Activated naive CD8-positive, alpha-beta T cell treated with anti-CD3 and anti-CD28 coated beads, Interleukin-2, amount 10 ng/mL, durations not matched to agents 7 days and 5 days (primary cell): ENCODE measurements at places on chromosomes 6 and 20.

DNA sequence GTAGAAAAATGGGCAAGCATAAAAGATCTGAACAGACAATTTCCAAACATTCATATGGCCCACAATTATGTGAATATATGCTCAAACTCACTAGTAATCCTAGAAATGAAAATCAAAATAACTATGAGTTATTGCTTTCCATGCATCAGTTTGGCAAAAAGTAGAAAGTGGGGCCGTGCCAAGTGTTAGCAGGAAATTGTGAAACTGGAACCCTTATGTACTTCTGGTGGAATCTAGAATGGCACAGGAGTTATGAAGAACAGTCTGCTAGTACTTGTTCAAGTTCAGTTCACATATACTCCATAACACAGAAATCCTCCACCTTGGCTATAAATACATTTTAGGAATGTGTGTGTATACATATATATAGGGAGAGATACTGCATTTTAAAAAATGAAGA is 89.8 kb downstream of the EYA2 start:
- H3K27ac ChIP-seq: no peak overlapping the region
- peaks cover 10% of the 10 kb centered on the region for H3K4me1 ChIP-seq
- H3K4me3 ChIP-seq: no peak overlapping the region

GRCh38 chr6:37323580-37323979 is 30.2 kb upstream of the RNF8 start:
- H3K27ac ChIP-seq: no peak overlapping the region
- no peak overlapping the region for H3K4me3 ChIP-seq
- peaks cover 10% of the 10 kb centered on the region for H3K36me3 ChIP-seq

GRCh38 chr6:31363811-31364210 is 6.8 kb upstream of the HLA-B start:
- no peak overlapping the region for H3K27ac ChIP-seq
- peaks cover 38% of the 10 kb centered on the region for H3K27me3 ChIP-seq
- H3K4me1 ChIP-seq: peaks cover 21% of the 10 kb centered on the region
- no peak overlapping the region for H3K4me3 ChIP-seq
- peaks cover 7% of the 10 kb centered on the region for H3K36me3 ChIP-seq

DNA sequence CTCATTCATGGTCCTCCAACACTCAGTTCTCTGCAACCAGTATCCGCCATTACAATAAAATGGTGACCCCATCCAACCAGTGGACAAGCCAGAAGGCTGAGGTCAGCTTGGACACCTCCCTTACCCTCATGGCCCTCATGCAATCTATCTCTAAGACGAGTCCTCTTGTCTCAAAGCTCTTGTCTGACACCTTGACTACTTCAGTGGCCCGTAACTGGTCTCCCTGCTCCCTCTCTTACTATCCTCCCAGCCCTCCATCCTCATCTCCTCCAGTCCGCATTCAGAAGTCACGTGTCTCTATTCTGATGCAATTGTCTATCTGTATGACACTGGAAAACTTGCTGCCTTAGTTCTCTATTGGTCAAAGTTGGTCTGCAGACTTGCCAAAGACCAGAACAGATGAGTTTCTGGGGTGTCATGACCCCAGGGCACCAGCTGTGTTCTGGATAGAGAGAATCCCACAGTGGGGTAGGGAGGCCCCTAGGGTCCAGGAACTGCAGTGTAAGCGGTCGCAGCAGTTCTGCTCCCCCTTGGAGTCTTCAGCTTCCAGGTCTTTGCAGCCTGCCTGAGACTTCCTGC is 59.6 kb upstream of the RNF24 start:
- peaks cover 15% of the 10 kb centered on the region for H3K27me3 ChIP-seq
- no peak for DNase-seq
- no peak overlapping the region for H3K27ac ChIP-seq
- peaks cover under 1% of the 10 kb centered on the region for H3K36me3 ChIP-seq
- peaks cover 21% of the 10 kb centered on the region for H3K4me1 ChIP-seq

DNA sequence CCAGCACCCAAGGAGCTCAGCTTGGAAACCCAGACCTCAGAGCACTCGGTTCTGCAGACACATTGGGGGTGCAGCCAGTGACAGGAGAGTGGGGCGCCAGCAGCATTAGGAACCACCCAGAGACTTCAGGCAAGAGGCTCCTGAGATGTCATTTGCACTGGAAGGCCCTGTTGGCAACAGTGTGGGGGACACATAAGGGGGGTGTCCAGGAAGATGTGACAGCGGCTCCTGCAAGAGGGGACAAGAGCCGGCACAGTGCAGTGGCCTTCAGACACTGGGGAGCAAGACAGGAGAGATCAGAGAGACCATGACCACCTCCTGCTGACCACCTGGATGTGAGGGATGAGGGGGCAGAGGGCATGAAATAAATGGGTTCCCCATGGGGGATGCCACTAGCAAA is 207.1 kb upstream of the SNX9 start:
- H3K27me3 ChIP-seq: no peaks in the 10 kb centered on the region
- no peak for DNase-seq
- no peaks in the 10 kb centered on the region for H3K36me3 ChIP-seq

- H3K27ac ChIP-seq: no peak overlapping the region
- no peaks in the 10 kb centered on the region for H3K36me3 ChIP-seq
- no peak overlapping the region for H3K4me3 ChIP-seq
These were observed 263.9 kb downstream of the PHF3 start for GRCh38 chr6:63899550-63899949.

DNA sequence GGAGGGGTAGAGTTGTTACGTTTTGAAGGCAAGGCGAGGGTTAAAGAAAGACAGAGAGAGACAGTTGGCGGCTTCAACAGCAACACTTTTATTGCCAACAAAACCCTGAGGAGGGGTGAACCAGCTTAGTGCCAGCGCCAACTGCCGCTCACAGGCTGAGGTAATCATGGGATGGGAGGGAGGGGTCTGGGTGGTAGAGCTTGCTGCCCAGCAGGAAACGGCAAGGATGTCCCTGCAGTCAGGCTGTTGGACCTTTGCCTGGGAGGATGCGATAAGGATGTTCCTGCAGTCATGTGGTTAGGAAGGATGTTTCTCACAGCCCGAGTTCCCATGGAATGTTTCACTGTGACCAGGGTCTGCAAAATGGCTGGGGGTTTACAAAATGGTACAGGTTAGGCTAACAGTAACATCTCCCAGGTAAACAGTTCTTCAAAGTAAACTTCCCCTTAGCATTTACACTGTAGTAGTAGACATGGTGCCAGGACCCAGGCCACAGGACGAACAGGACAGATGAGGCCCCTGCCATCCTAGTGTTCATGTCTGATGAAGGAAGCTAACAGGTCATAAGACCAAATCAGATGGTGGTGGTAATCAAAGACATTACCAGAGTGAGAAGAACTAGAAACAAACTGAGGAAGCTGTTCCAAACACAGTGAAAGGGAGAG is 647.3 kb upstream of the DEFB115 start:
- no peak for DNase-seq
- no peaks in the 10 kb centered on the region for H3K36me3 ChIP-seq
- no peaks in the 10 kb centered on the region for H3K27me3 ChIP-seq
- H3K27ac ChIP-seq: no peak overlapping the region
- no peak overlapping the region for H3K4me3 ChIP-seq
- H3K4me1 ChIP-seq: no peaks in the 10 kb centered on the region

- peaks cover 22% of the 10 kb centered on the region for H3K27me3 ChIP-seq
- no peaks in the 10 kb centered on the region for H3K36me3 ChIP-seq
- no peak for DNase-seq
- no peak overlapping the region for H3K27ac ChIP-seq
These were observed 12.8 kb upstream of the BPI start for GRCh38 chr20:38290829-38291814.

- no peaks in the 10 kb centered on the region for H3K36me3 ChIP-seq
- no peak for DNase-seq
- H3K4me1 ChIP-seq: no peaks in the 10 kb centered on the region
- H3K27me3 ChIP-seq: peaks cover 3% of the 10 kb centered on the region
These were observed 238.2 kb upstream of the NOX3 start for GRCh38 chr6:155693573-155694418.

DNA sequence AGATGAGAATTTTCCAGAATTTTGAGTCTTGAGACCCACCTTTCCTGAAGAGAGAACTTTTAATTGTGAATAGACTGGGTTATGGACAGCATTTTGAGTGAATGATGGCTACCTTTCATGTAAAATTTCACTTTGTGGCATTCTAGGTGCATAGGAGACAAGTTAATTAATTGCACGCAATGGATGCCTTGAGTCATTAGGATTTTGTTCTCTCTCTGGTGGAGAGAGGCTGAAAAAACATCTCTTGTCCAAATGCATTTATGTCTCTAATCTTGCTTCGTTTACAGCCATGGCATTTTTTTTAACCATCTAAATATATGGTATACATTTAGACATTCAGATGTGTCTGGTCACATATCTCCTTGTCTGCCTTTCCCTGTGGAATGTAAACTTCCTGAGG is 3.1 kb downstream of the RHAG start:
- no peak for DNase-seq
- no peaks in the 10 kb centered on the region for H3K36me3 ChIP-seq
- peaks cover 1% of the 10 kb centered on the region for H3K4me1 ChIP-seq
- no peak overlapping the region for H3K4me3 ChIP-seq
- H3K27me3 ChIP-seq: peaks cover 2% of the 10 kb centered on the region
- H3K27ac ChIP-seq: no peak overlapping the region

GRCh38 chr6:78523622-78524021 is 343.7 kb upstream of the IRAK1BP1 start:
- no peaks in the 10 kb centered on the region for H3K4me1 ChIP-seq
- H3K36me3 ChIP-seq: no peaks in the 10 kb centered on the region
- no peak for DNase-seq

- no peak overlapping the region for H3K4me3 ChIP-seq
- H3K27me3 ChIP-seq: peaks cover 13% of the 10 kb centered on the region
- H3K27ac ChIP-seq: no peak overlapping the region
- H3K36me3 ChIP-seq: no peaks in the 10 kb centered on the region
- H3K4me1 ChIP-seq: peaks cover 2% of the 10 kb centered on the region
- DNase-seq: no peak
These were observed 49.9 kb downstream of the MUC22 start for GRCh38 chr6:31060145-31060544.

DNA sequence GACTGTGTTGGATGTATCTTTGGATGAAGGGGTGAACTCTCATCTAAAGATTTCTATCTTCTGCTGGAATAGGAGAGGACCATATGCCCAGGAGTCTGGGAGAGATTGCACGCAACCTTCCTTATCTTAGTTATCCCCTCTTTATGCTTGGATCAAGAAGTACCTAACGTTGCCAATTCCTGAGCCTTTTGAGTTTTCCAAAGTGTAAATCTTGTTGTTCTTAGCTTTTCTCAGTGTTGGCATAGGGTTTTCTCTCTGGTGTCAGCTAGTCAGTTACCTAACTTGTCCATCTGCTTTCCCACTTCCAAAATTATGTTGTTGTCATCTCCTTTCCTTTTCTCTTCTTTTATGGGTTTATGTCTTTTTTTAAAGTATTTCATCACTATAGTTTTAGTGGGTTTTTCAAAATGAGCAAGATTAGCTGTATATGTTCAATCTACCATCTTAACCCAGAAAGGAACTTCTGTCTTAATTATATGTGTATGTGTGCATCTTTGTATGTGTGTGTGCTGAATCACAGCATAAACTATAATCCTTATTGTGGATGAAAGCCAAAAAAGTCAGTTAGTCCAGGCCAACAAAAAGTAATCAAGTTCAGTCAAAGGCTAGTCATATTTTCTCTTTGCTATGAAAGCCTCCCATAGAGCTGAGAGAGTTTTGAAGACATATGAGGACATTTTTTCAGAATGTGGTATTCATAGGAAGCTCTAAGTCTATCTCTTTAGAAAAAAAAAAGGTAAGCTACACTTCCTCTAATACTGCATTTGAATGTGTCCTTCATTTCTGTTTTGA is 72.1 kb downstream of the KHDC1L start:
- no peaks in the 10 kb centered on the region for H3K4me1 ChIP-seq
- no peak overlapping the region for H3K4me3 ChIP-seq
- H3K36me3 ChIP-seq: peaks cover 10% of the 10 kb centered on the region

GRCh38 chr6:7108964-7109836 is 1.4 kb downstream of the RREB1 start:
- peaks cover 49% of the 10 kb centered on the region for H3K4me1 ChIP-seq
- no peaks in the 10 kb centered on the region for H3K27me3 ChIP-seq
- H3K27ac ChIP-seq: peak overlapping the region; percentile 93
- peak overlapping the region; percentile 96 for H3K4me3 ChIP-seq
- DNase-seq: peak; percentile 60
- no peaks in the 10 kb centered on the region for H3K36me3 ChIP-seq

- H3K4me3 ChIP-seq: no peak overlapping the region
- H3K27ac ChIP-seq: no peak overlapping the region
- no peak for DNase-seq
- H3K27me3 ChIP-seq: peaks cover 12% of the 10 kb centered on the region
These were observed 22.6 kb upstream of the ELOVL2 start for GRCh38 chr6:11066505-11067347.

DNA sequence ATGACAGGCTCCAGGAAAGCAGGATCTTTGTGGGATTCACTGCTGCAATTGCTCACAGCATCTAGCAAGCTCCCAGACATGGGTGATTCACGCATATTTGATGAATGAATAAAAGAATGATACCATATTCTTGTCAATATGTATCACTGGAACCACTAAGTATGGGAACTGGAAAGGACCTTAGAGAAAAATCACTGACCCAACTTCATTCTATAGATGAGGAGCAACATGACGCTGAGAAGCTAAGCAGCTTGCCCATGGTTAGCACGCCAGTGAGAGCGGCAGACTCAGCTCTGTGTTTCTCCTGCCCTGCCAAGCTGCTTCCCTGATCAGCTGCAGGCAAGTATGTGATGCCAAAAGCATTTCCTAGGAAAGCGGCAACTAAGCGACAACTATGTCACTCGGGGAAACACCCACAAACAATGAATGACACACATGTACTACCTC is 66.8 kb downstream of the PPP1R3G start:
- H3K27ac ChIP-seq: no peak overlapping the region

- H3K27ac ChIP-seq: no peak overlapping the region
- H3K36me3 ChIP-seq: no peaks in the 10 kb centered on the region
- H3K4me3 ChIP-seq: no peak overlapping the region
- peaks cover 3% of the 10 kb centered on the region for H3K4me1 ChIP-seq
These were observed 37.5 kb downstream of the HNF4A start for GRCh38 chr20:44392776-44393607.

- DNase-seq: no peak
- no peak overlapping the region for H3K4me3 ChIP-seq
- H3K36me3 ChIP-seq: peaks cover 3% of the 10 kb centered on the region
- no peak overlapping the region for H3K27ac ChIP-seq
- peaks cover 44% of the 10 kb centered on the region for H3K27me3 ChIP-seq
- H3K4me1 ChIP-seq: peaks cover 2% of the 10 kb centered on the region
These were observed 28.3 kb upstream of the LOC128125822 start for GRCh38 chr6:63543982-63544381.

GRCh38 chr20:43558412-43559146 is at the start of gene SGK2:
Gene SGK2 (plus strand): TSS chr20:43559027. CDS start chr20:43566496, 7,469 bp downstream.
- H3K27ac ChIP-seq: no peak within 1 kb of the TSS
- H3K4me3 ChIP-seq: no peak within 1 kb of the TSS
- H3K36me3 ChIP-seq: no peaks in the 10 kb centered on the region
- no peaks in the 10 kb centered on the region for H3K27me3 ChIP-seq
- DNase-seq: no peak

DNA sequence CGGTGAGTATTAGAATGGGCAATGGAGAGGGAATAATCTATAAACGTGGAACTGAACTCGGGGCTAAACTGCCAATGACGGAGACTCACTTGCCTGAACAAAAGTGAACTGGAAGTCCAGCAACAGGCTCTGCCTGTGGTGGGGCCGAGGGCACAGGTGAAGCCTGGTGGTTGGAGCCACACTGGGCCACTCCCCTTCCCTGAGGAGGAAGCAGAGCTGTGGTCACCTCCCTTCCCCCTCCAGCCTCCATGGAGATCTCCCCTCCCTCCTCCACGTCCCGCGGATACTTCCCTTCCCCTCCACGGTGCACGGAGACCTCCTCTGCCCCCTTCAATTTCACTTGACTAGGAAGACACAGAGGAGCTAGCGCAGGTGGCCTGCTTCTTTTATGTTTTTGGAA is 14.7 kb upstream of the DSP start:
- no peaks in the 10 kb centered on the region for H3K4me1 ChIP-seq
- peaks cover 52% of the 10 kb centered on the region for H3K27me3 ChIP-seq
- DNase-seq: no peak
- H3K27ac ChIP-seq: no peak overlapping the region
- H3K36me3 ChIP-seq: no peaks in the 10 kb centered on the region
